ENCODE measurements at places on chromosomes 13 and 19.

DNA sequence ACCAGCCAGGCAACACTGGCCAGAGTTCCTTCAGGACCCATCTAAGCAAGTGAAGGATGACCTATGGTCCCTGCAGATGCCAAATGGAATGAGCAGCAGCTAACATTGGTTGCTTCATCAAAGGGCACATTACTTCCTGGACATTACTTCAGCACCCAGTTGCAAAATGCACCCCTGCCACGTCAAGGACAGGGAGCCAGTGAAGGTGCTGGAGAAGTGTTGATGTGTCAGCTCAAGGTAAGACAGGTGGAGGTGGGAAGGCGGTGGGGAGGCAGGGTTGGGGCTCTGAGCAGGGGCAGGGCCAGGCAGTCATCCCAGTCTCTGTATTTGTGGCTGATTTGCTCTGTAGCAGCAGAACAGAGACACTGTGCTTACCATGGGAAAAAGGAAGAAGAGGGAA lies 14.6 kb downstream of the CSNK1A1L start:
- DNase-seq, result no peak

- DNase-seq, result no peak
Measured at GRCh38 chr19:12952488-12953137, 4.4 kb downstream of the GADD45GIP1 start.

DNA sequence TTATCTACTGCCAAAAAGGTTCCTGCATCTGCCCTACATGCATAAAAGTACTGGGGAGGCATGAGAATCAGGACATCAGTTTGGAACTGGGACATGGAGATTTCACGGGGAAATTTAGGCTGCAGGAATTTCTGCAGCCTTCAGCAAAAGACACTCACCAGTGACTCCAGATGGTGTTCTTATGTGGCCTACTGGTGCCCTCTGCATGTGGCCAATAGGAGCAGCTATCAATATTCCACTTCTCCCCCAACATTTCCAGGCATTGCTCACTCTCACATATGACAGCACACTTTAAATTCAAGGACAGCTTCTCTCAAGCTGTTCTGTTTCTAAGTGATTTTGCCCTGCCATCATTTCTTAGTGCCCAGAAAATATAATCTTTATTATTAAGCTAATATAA lies 570.5 kb upstream of the ARGLU1 start:
- no peak for DNase-seq

- no peak for DNase-seq
Measured at GRCh38 chr13:26847281-26847680, 86.7 kb upstream of the GPR12 start.

DNA sequence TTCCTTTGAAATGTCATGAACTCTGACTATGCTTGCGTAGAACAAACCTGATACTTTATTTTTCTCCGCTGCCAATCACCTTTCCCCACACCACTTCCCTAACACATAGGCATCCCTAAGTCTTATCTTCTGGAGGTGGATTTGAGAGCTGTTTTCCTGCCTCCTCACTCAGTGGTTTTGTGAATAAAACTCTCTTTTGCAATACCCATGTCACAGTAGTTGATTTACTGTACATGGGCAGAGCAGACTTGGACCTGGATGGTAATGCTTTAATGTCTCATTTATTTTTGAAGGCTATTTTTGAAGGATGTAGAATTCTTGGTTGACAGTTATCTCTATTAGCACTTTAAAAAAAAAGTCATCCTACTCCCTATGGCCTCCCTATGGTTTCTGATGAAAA lies 881.8 kb downstream of the SLITRK5 start:
- no peak for DNase-seq

- DNase-seq, result no peak
Measured at GRCh38 chr19:49151267-49152118, 3.7 kb downstream of the HRC start.

- DNase-seq, result no peak
Measured at GRCh38 chr13:90943946-90944345, 403.5 kb upstream of the MIR17HG start.

DNA sequence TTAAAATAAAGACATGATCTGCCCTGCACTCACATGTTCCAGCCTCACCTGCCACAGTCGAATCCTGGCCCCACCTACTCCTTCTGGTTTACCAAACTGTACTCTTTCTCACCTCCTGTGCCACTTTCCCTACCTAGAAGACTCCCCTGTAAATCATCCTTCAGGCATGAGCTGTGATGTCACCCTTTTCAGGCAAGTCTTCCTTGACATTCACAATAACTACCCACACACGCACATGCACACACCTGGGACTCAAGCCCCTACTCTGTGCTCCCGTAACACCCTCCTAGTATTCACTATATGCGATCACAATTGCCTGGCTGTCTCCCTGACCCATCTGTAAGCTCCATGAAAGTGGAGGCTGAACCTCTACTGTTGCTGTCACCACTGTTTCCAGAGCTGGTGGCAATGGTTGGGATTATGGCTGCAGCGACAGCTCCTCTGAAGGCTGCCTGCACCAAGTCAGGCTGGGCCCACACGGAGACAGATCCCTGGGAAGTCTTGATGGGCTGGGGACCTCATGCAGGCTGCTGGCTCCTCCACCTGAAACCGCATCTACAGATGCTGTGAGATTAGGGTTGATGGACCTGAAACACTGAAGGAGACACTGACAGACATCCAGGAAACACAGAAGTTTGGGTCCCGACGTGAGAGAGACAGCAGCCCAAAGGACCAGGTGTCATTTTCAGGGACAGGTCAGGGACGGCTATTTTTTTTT lies 611.1 kb downstream of the UQCRFS1 start:
- DNase-seq, result no peak

DNA sequence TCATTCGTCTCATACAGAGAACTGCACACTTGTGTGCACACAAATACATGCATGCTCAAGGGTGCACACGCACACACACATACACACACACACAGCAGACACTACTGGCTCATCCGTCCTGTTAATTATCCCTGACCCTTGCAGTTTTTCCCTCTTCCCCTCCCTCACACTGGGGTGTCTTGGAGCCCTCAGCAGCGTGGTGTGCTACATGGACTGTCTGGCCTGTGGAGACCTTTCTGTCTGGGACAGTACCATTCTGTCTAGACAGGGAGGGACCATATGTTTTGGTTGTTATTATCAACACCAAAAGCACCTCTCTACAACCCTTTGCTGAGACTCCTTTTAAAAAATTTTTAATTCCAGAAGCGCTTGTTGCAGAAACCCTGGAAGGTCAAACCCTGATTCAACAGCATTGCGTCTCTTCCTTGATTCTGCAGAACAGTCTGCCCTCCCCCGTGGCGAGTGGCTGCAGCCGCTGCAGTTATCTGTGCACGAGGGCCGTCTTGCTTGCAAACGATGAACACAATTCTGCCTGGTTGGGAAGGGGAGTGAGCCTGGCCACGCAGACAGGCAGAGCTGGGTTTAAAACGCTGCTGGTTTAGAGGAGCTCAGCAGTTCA lies 374.0 kb downstream of the IRS2 start:
- no peak for DNase-seq

- no peak for DNase-seq
Measured at GRCh38 chr19:44719262-44719701, 20.3 kb downstream of the CEACAM16 start.

DNA sequence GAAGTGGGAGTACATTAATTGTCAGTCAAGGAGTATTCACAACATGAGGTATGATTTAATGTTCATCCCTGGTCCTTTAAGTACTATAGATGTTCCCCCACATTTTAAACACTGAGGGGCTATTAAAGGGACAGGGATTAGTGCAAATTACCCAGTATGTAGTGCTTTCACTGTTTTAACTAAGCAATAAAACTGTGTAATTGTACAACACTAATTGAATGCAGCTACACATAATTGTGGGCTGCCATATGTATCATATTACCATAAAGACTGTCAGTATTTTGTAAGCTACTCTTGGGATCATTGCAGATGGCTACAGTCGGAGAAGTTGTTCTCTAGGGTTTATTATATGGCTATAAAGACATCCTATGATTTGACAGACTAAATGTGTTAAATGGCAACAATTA lies 316.6 kb downstream of the DCLK1 start:
- no peak for DNase-seq

DNA sequence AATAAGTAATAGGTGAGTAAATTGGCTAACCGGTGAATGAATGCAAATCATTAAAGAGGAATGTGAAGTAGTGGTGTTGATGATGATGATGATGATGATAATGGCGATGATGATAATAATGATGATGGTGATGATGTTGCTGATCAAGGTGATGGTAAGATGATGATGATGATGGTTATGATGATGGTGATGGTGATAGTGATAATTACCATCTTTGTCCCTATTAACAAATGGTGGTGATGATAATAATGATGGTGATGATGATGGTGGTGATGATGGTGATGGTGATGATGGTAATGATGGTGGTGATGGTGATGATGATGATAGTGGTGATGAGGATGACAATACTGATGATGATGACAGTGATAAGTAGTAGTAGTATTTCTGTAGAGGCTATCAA lies 452.6 kb downstream of the ZNF536 start:
- no peak for DNase-seq

DNA sequence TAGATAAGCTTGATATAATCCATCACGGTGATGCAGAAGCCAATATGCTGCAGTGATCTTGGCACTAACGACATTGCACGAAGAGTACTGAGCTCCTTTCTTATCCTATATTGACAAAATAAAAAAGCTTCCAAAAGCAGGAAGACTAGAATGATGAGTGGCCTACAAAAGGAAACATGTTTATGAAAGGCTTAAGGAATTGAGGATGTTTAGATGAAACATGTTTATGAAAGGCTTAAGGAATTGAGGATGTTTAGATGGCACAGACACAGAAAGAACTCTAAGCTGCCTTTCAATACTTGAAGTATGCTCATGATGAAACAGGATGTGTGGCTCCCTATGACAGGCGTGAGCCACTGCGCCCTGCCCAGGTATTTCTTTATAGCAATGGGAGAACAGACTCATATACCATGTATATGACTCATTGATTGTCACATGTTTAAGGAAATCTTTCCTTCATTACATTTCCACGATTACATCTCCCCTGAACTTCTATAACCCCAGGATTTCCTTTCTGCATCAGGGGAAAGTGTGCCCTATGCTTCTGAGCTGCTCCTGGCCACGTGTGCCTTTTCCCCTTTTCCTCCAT lies 690.8 kb upstream of the ARGLU1 start:
- no peak for DNase-seq

DNA sequence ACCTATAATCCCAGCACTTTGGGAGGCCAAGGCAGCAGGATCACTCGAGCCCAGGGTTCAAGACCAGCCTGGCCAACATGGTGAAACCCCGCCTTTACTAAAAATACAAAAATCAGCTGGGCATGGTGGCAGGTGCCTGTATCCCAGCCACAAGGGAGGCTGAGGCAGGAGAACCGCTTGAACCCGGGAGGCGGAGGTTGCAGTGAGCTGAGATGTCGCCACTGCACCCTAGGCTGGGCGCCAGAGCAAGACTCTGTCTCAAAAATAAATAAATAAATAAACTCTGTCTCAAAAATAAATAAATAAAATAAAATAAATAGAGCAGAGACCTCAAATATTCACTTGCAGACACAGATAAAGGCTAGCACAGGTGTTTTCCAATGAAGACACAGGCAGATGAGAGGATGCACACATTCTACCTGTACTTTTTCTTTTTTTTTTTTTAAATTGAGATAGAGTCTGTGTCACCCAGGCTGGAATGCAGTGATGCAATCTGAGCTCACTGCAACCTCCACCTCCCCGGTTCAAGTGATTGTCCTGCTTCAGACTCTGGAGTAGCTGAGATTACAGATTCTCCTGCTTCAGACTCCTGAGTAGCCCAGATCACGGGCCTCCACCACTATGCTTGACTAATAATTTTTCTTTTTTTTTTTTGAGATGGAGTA lies 2.7 kb upstream of the RPS16 start:
- no peak for DNase-seq

GRCh38 chr19:58568453-58569130 lies 4.5 kb downstream of the MZF1 start:
- no peak for DNase-seq

DNA sequence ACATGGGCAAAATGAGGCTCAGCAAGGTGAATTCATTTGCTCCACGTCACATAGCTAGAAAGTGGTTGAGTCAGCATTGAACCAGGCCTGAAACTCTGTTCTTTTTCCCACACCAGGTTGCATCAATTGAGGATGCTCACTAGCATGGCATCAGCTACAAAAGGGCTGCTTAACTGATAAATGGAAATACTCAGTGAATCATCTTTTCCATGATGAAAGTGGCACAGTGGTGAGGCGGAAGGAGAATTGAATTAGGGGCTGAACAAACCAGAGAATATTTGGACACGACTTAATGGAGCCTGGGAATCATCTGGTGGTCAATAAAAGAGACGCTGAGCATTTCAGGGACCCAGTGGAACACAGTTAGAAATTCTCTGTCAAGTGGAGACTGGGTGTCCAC lies 320.1 kb upstream of the MAB21L1 start:
- no peak for DNase-seq

- DNase-seq, result no peak
Measured at GRCh38 chr19:44757735-44758505, 9.4 kb downstream of the BCL3 start.

GRCh38 chr19:14770944-14771839 lies 7.2 kb downstream of the ADGRE2 start:
- no peak for DNase-seq

DNA sequence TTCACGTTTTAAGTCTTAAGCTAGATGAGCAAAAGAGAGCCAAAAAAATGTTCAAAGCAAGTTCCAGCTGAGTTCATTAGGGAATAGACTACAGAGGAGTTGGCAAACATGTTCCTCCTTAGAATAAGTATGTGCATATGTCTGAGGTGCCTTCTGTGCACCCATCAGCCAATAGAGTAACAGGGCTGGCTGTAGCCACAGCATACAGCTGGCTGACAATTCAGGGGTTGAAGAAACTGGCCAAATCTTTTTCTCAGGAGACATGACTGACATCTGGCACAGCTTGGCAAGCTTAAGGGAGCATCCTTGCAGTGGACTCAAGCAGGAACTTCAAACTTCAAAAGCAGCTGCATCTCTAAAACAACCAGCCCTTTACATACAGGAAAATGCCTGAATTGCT lies 414.8 kb upstream of the PCDH20 start:
- no peak for DNase-seq

DNA sequence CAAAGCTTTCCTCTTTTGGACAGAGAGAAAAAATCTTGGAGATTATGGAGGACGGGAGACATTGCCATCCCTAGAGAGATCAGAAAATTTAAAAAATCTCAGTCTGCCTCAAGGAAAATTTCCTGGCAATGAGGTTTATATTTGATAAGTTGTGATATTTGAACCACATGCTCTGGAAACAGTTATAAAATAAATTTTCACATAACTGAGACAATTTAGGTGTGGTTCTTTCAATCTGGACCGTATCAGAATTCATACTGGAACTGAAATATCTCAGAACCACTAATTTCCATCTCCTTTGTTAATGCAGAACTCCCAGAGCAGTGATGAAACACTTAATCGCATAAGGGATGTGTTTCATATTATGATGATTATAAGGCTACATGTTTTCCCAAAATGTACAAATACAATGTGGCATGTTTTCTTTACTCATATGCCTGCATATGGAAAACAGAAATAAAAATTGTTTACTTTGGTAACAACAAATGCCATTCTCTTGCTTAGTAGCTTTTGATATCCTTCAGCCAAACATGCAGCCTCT lies 13.7 kb downstream of the UBE2L5 start:
- no peak for DNase-seq
